ENCODE measurements at places on chromosomes 1 and 21. TPM values are rescaled to one million over a fixed set of nuclear protein-coding genes. Genes with fewer than 3 reads are reported as not detected.
A peak's percentile ranks its signal among the peaks of the same experiment; 100 is the strongest.

KRTAP19-3 gene
- total RNA-seq, result not detected

- no peak for DNase-seq
Observed at GRCh38 chr21:44326716-44327602, 12.2 kb downstream of the CFAP410 start.

USH2A gene
- not detected for total RNA-seq

DNA sequence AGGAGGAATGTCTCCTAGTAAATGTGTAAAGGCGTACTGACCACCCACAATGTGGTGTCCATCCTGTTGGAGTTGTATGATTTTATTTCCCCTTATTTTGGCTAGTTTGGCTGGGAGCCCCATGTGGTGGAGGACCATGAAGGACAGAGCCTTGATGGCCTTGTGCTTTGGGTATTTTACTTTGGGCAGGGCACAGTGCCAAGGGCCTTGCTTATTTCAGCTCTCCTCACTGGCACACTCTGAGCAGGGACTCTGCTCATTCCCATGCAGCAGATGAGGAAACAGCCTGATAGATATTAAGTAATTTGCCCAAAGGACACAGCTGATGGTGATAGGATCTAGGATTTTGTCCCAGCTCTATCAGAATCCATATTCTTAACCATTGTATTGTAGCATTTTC, 50.2 kb downstream of the SMYD2 start:
- DNase-seq, result no peak

PBX1 gene
- total RNA-seq, result not detected

GRCh38 chr1:160971618-160972056, 17.0 kb upstream of the ITLN2 start:
- peak; percentile 85 for DNase-seq

CCT3 gene
- total RNA-seq, result 388 TPM

TMEM167B gene
- 21.8 TPM for total RNA-seq

SPRR2F gene
- not detected for total RNA-seq

GRCh38 chr1:13593511-13594131, 10.0 kb downstream of the PDPN start:
- no peak for DNase-seq

LHX8 gene
- total RNA-seq, result not detected

CENPF gene
- total RNA-seq, result 65.4 TPM

MR1 gene
- total RNA-seq, result 15.7 TPM

- no peak for DNase-seq
Observed at GRCh38 chr1:233907151-233907550, 2.7 kb downstream of the SLC35F3 start.

KIF26B gene
- 0.16 TPM for total RNA-seq

- DNase-seq, result no peak
Observed at GRCh38 chr1:239155466-239156091, 230.8 kb upstream of the CHRM3 start.

- DNase-seq, result no peak
Observed at GRCh38 chr1:99728494-99729235, 37.8 kb downstream of the FRRS1 start.

VCAM1 gene
- total RNA-seq, result 0.83 TPM
